ENCODE measurements at places on chromosomes 2 and 18.

DNA sequence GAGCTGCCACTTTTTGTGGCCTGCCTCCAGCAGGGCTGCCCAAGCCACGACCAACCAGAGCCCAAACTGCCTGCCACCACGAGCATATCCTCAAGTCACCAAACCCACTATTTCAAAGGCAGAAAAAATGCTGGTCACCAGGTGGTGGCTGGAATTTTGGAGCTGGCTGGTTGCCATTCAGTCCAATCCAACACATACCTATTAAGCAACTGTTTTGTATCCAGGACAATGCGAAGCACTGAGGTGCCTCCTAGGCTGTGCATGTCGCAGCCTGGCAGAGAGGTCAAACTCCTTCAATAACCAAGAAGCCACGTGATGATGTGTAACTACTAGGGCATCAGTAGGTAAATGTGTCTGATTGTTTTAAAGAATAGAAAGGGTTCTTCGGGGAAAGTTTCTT, 108.3 kb upstream of the PPP1CB start:
- no peak for DNase-seq

DNA sequence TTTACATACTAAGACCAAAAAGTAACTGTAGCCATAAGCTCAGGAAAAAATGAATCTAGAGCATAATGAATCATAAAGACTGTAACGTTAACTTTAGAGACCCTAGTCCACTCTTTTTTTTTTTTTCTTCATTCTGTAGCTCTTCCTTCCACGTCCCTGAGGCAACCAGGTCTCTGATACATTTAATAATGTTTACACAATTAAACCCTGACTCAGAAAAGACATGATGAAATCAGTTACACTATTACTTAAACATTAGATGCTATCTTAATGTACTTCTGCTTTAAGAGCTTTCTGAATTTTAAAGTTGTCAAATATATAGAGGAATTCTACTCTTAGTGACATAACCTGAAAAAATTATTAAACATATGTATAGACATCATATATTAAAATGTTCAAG, 1121.5 kb upstream of the DDX18 start:
- DNase-seq: no peak

DNA sequence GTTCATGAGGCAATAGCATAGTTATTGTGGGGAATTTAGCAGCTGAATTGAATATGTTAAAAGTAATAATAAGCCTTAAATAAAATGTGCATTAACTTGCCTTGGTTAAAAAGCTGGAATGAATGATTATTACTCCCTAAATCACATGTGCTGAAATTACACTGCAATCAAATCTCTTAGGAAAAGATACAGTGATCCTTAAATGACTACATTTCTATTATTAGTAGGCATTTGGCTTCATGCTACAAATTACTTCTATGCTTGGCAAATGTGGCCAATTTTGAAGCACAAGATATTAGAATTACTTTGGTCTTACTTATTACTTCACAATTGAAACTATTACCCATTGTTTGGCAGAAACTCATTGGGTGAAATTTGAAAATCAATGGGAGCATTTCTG, 5.4 kb downstream of the RND3 start:
- DNase-seq: no peak

- DNase-seq: no peak
Measured at GRCh38 chr2:11750917-11751316, 4.5 kb downstream of the LPIN1 start.

DNA sequence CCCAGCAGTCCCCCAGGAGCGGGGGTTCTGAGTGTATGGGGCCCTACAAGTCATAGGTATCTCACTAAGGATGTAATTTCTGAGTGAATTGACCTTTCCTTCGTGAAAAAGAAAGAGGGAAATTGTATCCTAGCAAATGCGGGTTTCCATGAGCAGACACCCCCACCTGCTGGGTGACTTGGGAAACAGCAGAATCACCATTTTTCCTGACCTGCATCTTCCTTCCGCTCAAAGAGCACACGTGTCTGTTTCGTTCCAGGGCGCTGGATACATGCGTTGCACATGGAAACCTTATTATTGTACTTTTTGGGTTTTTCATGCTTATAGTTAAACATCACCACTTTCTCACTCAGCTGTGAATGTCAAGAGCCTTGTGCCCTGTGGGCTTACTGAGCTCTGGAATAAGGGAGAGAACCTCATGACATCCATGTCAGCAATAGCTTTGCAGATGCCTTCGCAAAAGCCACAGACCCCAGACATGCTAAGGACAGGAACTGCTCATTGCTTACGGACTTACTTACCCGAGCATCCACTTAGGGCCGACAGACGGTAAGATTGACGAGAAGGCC, 132.8 kb downstream of the TPO start:
- peak; percentile 69 for DNase-seq

- no peak for DNase-seq
Measured at GRCh38 chr2:113891265-113891959, 1.5 kb downstream of the ACTR3 start.

DNA sequence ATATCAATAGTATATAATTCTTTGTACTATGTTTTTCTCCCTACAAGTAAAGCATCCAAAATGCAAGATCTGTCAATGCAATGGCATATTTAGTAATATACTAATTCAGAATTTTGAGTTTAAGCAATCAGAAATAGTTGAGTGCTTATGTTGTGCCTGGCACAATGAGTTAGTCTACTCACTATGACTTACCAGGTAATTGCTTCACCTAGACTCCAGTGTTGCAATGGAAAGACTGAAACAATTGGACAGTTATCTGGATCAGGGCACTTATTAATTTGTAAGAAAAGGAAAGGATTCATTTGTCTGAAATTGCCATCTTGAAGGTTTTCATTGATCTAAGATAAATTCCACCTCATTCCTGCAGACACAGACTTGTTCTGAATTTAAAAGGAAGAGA, 97.6 kb upstream of the TCF4 start:
- no peak for DNase-seq

DNA sequence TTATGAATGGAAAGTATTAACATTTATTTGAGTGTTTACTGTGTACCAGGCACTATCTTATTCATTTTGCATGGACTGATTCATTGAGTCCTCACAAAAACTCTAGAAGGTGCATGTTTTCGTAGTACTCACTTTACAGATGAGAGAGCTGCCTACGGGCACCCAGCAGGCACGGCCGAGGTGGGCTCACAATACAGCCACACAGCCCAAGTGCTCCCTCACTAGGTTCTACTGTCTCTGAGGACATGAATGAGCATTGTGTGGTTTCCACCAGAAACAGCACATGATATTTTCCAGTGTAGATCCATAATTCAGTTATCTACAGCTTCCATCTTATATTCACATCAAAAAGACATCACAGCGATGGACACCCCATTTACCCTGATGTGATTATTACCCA, 101.4 kb downstream of the FTCDNL1 start:
- no peak for DNase-seq

DNA sequence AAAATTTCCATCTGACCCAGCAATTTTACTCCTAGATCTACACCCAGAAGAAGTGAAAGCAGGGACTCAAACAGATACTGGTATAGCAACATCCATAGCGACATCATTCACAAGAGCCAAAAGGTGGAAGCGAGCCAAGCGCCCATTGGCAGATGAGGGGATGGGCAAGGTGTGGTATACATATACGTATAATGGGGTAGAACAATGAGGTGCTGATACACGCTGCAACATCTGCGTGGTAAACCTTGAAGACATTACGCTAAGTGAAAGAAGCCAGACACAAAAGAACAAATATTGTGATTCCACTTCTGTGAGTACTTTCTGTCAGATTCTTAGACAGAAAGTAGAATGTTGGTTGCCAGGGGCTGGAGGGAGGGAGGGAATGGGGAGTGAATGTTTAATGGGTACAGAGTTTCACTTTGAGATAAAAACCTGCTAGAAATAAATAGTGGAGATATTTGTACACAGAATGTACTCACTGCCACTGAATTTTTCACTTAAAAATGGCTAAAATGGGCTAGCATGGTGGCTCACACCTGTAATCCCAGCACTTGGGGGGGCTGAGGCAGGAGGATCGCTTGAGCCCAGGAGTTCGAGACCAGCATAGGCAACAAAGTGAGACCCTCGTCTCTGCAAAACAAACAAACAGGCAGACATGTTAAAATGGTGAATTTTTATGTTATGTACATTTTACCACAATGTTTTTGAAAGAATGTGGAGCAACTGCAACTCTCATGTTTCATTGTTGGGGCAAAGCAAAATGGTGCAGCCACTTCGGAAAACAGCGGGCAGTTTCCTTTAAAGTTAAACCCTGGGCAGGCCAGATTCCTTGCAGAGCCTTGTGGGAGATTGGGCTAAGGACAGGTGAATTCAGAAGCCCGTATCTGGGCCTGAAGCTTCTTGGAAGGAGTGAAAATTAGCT, 103.4 kb upstream of the MYCN start:
- no peak for DNase-seq

GRCh38 chr2:227592694-227593387, 5.9 kb upstream of the SCYGR2 start:
- no peak for DNase-seq

- DNase-seq: peak; percentile 27
Measured at GRCh38 chr2:112880091-112880531, 30.9 kb upstream of the IL37 start.

- no peak for DNase-seq
Measured at GRCh38 chr2:157107460-157107859, 150.0 kb upstream of the GALNT5 start.

GRCh38 chr2:196500686-196501431, 138.7 kb upstream of the CCDC150 start:
- DNase-seq: no peak

GRCh38 chr2:24822049-24822706, 29.0 kb downstream of the CENPO start:
- DNase-seq: no peak

GRCh38 chr2:147428120-147428747, 416.6 kb upstream of the ACVR2A start:
- DNase-seq: no peak

- DNase-seq: no peak
Measured at GRCh38 chr2:204177251-204177976, 240.9 kb downstream of the ICOS start.

- peak; percentile 91 for DNase-seq
Measured at GRCh38 chr18:47748847-47749599, 181.4 kb downstream of the SMAD2 start.

GRCh38 chr18:23560186-23560585, 26.1 kb downstream of the NPC1 start:
- no peak for DNase-seq

GRCh38 chr2:233830111-233830802, 24.1 kb downstream of the HJURP start:
- DNase-seq: peak; percentile 52
